CD4-positive, alpha-beta T cell treated with Interferon alpha-2 for 1 hour (primary cell): ENCODE measurements at places on chromosomes 5 and 9.

DNA sequence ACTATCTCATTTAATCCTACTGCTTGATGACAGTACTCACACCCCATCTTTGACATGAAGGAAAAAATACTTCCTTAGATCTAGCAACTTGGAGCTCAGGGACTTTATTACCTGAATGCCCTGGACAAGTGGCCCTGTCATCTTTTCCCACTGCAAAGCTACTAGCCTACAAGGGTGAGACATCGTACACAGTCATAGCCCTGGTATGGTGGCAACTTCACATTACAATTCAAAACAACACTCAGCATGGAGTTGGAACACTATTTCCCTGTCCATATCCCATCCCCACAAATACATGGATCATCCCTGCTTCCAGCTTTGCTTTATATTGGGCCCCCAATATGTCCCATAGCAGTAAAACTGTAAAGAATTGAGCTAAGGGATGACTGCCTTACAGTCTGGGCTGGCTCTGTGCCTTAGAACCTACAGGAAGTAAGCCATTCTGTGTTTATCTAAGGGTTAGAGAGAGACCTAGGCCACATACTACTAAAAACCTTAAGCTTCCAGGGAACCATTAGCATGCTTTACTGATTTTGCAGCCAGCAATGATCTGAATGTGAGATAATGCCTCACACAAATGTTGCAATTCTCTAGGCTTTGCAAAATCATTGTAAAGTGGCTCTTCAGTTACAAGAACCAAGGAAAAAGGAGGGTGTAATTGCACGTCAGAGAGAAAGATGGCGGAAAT, 55.9 kb downstream of the OTULIN start:
- no peak for DNase-seq

GRCh38 chr9:84154320-84154719, 173.7 kb downstream of the RMI1 start:
- DNase-seq: no peak

GRCh38 chr5:8516356-8516755, 647.4 kb downstream of the MTRR start:
- DNase-seq: no peak

DNA sequence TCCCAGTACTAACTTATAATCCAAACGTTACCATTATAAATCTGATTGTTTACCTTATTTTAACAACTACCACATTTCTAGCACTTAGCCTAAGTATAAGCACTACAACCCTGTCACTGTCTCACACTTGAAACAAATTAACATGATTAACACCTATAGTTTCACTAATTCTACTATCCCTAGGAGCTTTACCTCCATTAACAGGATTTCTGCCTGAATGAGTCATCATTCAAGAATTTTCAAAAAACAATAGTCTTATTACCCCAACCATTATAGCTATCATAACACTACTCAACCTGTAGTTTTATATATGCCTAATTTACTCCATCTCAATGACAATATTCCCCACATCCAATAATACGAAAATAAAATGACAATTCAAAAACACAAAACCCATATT, 89.6 kb downstream of the INSL6 start:
- DNase-seq: no peak

DNA sequence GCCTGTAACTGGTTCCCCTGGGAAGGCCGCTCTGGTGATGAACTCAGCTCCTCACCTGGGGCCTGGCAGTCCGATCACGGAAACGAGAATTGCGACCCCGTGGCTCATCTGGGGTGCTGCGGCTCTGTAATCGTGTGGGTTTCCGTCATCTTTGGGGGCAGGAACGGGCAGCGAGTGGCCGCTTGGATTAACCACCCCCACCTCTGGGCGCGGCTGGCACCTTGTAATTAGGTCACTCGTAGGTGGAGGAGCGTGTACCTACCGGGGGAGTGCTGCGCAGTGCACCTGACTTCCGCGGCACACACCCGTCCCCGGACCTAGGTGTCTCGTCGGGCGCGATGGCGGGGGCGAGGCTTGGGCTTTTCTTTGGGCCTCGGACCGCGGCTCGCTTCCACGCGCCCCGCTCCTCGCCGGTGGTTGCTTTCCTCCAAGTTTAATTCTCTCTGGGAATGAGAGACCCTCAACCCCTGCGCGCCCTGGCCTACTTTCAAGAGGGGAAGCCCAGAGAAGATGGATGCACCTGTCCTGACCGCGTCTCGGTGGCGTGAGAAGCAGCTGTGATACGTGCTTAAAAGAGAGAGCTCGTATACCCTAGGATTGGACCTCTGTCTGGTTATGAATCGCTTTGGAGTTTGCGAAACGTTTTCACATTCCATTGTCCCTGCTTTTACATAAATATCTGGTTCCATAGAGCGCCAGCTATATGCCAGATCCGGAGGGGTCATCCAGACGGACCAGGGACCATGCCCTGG, 744 bp upstream of the PPP2CA start:
- no peak for DNase-seq

- no peak for DNase-seq
Observed at GRCh38 chr5:6319116-6319515, 59.2 kb downstream of the MED10 start.
